Activated CD4-positive, alpha-beta T cell treated with anti-CD3 and anti-CD28 coated beads, Interleukin-2, amount 50 U/mL, for 24 hours (primary cell): ENCODE measurements at places on chromosomes 5 and 9.
A peak's percentile ranks its signal among the peaks of the same experiment; 100 is the strongest.

DNA sequence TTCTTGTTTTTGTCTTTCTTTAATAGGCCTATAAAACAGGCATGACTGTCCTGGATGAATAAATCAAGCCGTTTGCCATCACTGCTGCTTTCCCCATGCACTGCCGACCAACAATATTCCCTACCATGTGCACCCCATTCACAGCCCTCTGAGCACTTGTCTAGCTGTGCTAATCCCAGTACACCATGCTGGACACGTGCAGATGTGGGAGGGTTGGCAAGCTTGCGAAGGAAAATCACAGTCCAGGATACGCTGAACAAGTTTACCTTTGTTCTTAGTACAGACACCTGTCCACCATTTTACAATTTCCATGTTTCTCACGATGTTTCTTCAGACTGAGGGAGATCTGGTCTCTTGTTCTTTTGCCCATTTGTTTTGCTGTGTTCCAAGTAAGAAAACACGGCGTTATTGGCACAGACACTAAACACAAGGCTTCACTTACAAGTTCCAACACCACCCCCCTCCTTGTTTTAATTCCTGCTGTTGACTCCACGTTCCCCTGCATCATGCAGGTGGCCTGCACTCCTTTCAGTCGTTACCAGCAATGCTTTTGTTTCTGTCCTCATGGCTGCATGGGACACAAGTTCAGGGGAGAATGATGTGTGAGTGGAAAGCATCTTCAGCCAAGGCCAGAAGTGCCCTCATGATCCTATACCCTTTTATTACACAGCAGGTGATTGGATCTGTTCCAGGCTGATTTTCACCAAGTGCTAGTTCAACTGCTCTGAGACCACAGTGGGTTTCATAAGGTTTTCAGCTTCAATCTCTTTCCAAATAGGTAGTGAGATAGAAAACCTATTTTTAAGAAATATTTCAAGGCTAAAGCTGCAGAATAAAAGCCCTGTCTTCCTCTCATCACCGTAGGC, 608.9 kb downstream of the IRX1 start:
- no peak for DNase-seq

DNA sequence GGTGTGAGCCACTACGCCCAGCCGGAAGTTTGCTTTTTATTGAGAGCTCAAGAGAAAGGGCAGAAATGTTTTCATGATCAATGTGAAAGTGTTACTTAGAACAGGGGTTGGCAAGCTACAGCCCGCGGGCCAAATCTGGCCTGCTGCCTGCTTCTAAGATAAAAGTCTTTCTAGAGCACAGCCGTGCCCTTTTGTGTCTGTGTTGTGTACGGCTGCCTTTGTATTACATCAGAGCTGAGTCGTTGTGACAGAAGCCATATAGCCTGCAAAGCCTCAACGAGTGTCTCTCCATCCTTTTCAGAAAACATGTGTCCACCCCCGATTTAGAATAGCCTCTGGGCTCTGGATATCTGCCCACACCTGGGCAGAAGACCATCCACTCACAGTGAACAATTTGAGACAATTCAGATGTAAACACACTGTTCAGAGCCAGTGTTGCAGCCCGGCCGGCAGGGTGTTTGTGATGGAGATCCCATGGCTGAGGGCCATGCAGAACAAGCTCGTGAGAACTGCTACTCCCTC, 28.8 kb downstream of the AK8 start:
- DNase-seq: no peak

- no peak for DNase-seq
Measured at GRCh38 chr5:1439388-1440097, 5.7 kb downstream of the SLC6A3 start.

DNA sequence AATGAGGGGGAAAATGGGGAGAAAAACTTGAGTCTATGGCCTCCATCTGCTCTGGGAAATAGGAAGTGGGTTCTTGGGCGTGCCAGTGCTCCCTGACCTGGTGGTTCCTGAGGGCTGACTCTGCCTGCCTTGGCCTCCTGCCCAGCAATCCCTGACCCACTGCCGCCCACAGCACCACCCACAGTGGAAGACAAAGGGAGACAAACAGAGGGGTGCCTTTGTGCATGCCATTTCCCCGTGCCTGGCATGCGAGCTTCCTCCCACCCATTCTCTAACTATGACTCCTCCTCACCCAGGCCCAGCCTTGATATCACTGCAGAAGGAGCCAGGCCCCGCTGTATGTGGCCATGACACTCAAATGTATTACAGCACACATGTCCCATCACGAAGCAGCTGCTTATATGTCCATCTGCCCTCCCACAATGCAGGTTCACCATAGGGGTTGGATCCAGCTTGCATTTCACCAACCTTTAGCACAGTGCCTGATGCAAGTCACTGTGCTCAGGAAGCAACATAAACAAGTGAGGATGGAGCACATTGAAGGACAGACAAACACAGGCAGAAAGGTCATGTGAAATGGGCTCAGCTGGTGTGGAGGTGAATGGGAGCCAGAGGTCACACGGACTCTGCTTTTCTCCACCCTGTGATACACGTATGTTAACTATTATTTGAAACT, 84.4 kb downstream of the ADRB2 start:
- DNase-seq: no peak

- no peak for DNase-seq
Measured at GRCh38 chr9:93051680-93052089, 6.8 kb upstream of the SUSD3 start.

DNA sequence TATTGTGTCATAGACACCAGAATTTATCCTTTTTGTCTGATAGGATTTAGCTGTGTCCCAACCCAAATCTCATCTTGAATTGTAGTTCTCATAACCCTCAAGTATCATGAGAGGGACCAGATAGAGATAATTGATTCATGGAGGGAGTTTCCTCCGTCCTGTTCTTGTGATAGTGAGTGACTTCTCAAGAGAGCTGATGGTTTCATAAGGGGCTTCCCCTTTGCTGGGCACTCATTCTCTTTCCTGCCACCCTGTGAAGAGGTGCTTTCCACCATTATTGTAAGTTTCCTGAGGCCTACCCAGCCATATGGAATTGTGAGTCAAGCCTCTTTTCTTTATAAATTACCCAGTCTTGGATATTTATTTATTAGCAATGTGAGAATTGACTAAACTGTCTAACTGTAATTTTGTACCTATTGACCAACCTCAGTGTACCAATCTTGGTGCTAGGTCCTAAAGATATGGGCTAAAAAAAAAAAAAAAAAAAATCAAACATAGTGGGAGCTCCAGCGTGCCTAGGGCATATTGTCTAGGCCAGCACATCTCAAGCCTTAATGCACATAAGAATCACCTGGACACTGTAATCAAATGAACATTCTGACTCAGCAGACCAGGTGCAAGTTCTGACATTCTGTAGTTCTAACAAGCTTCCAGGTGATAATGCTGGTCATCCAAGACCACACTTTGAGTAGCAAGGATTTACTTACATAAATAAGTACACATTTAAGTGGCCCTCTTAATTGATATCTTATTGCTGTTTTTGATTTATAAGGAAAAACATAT, 30.5 kb downstream of the ST8SIA4 start:
- DNase-seq: peak; percentile 38

- no peak for DNase-seq
Measured at GRCh38 chr9:83020864-83021263, 42.1 kb downstream of the RASEF start.

DNA sequence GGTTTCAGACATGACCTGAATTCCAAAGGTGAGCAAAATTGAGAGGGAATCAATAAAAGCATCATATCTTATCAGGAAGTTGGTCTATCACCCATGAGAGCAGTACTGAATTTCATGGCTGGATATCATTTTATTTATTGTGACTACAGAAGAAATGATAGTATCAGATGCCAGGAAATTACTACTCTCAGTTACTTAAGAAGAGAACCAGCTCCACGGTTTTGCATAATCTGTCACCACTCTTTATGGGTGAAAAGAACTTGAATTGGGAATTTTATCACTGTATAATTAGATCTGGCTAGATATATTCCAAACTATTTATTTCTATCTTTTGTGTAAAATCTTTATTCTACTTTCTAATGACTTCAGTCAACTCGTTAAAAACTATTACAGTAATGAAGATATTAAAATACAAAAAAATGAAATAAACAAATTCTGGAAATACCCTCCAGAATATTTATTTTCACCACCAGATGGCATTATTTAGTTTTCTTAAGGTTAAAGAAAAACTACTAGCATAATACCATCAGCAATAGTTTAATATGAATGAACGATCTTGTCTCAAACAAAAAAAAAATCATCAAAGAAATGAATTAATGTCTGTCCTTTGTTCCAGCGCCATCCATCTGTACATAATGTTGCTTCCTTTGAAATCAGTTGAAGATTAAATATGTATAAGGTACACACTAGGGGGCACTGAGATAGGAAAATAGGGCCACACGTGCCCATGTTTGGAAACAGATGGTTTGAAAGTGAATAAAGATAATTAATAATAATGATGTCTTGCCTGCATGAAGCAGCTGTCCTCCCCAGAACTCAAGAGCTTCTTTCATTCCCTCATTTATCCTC, 84.7 kb upstream of the SLCO6A1 start:
- DNase-seq: no peak

- DNase-seq: no peak
Measured at GRCh38 chr5:133904641-133905040, 63.8 kb downstream of the C5orf15 start.

DNA sequence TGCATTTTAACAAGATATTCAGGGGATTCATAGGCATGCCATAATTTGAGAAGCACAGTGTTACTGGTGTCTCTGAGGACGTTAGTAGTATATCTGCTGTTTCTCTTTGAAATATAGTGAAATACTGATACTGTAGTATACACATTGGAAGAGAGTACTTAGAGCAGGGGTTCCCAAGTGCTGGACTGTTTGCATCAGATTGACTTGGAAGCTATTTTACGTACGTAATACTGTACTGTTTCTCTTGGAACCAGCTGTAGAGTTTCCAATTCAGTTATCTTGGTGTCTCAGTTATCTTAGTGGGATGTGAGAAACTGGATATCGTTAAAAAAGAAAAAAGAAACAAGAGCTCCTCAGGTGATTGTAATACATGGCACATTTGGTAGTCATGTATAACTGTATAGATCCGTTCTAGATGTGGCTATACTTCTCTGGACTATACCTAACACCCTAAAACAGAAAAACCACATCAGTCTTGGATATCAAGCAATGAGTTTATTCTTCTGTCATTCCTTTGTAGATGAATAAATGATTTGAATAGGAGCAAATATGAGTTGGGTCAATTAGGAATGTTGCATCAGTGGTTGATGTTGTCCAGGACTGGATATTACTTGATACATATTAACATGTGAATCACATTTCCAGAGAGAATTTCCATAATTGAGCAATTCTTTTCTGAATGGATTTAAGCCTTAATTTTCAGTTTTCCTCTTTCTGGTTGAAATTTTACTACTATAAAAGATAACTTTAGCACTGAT, 33.4 kb downstream of the PRRC1 start:
- no peak for DNase-seq

GRCh38 chr5:143581649-143582048, 178.2 kb upstream of the NR3C1 start:
- DNase-seq: no peak

DNA sequence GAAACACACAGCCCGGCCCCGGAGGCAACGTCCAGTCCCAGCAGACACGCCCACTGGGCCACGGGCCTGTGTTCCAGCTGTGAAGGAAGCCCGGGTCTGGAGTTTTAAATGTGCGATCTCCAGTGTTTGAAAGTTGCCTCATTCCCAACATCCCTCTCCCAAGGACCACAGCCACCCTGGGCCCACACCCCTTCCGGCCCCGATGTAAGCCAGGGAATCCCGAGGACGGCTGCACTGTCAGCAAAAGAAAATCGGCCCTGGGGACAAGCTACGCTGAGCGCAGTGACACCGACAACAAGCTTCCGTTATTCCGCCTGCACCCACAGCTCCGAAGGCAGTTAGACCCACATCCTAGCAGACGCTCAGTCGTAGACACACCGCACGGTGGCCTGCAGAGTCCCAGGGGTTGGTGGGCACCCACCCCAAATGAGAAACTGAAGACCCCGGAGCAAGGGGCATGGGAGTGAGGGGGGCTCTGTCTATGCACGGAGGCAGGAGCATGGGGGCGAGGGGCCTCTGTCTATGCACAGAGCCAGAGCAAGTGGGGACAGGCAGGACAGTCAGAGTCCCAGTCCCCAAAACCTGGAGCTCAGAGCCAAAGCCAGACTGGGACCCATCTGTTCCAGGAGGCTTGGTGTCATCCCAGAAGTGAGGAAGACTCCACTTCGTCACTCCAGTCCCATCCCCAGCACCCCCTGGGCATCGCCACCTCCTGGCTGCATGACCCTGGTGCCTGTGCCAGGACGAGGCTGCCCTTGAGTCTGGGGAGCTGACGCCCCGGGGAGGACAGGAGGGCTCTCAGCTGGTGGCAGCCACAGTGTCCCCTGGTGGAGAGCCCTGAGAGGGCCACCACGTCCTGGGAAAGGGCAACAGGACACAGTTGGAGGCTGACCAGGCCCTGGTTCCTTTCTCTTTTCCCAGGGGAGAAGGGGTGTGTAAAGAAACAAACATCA, 23.4 kb downstream of the GLT6D1 start:
- no peak for DNase-seq

- no peak for DNase-seq
Measured at GRCh38 chr9:102845827-102846371, 149.2 kb upstream of the CYLC2 start.

DNA sequence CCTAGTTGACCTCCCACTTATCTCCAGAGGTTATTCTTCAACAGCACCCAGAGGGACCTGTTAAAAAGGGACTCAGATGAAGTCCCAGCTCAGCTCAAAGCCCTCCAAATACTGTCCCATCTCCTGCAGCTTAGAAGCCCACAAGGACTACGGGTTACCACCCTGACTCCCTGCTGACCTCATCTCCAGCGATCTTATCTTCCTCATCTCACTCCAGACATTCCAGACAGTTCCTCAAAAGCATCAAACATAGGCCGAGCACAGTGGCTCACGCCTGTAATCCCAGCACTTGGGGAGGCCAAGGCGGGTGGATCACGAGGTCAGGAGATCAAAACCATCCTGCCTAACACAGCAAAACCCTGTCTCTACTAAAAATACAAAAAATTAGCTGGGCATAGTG, 263.8 kb upstream of the TLE4 start:
- no peak for DNase-seq

GRCh38 chr9:89501311-89501898, 3.5 kb upstream of the SEMA4D start:
- no peak for DNase-seq

DNA sequence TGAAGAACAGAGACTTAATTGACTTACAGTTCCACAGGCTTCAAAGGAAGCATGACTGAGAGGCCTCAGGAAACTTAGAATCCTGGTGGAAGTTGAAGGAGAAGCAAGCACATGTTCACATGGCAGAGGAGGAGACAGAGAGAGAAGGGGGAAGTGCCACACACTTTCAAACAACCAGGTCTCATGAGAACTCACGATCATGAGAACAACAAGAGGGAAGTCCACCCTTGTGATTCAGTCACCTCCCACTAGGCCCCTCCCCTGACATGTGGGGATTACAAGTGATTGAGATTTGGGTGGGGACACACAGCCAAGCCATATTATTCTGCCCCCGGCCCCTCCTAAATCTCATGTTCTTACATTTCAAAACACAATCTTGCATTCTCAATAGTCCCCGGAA, 19.5 kb downstream of the NR3C1 start:
- DNase-seq: no peak
